Vagina (tissue), 2 donors: ENCODE measurements at places on chromosomes 4 and X.

- H3K36me3 ChIP-seq: no peaks in the 10 kb centered on the region
- H3K4me1 ChIP-seq: no peaks in the 10 kb centered on the region
- no peak overlapping the region for H3K27ac ChIP-seq
- no peak for DNase-seq
Observed at GRCh38 chr4:169110633-169111032, 100.6 kb upstream of the CBR4 start.

DNA sequence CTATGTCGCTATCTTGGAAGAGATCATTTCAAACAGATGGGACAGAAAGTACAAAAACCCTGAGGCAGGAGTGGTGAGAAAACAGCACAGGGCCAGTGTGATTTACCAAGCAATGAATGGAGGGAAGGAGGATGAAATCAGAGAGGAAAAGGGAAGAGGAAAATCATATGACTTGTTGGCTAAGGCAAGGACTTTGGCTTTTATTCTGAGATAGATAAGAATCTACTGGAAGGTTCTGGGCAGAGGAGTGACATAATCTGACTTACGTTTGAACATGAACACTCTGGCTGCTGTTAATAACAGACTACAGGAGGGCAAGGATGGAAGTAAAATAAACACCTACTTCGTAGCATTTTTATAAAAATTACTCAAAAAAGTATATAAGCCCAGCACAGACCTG is 207.8 kb upstream of the SLC7A11 start:
- peaks cover 14% of the 10 kb centered on the region for H3K4me1 ChIP-seq
- H3K27ac ChIP-seq: no peak overlapping the region
- H3K27me3 ChIP-seq: no peaks in the 10 kb centered on the region
- DNase-seq: no peak

- DNase-seq: no peak
- H3K4me3 ChIP-seq: no peak overlapping the region
- H3K27ac ChIP-seq: no peak overlapping the region
- peaks cover 24% of the 10 kb centered on the region for H3K4me1 ChIP-seq
- H3K36me3 ChIP-seq: no peaks in the 10 kb centered on the region
- no peaks in the 10 kb centered on the region for H3K27me3 ChIP-seq
Observed at GRCh38 chr4:77007358-77008230, 58.0 kb downstream of the SEPTIN11 start.

DNA sequence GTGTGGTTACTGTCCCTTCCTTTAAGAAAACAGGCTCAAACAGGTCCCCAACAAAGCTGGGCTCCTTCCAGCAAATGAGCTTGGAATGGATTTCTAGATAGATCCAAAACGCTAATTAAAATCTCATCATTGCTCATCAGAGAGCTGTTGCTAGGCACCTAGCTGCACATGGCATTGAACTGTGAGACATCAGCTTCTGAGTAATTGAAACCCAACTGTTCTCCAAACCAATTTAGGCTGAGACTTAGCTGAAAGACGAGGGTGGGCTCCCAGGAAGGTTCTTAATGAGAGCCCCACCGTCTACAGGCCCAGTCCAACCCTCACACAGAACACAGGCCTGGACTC is 59.1 kb downstream of the FAM184B start:
- H3K36me3 ChIP-seq: no peaks in the 10 kb centered on the region
- no peaks in the 10 kb centered on the region for H3K4me1 ChIP-seq
- H3K4me3 ChIP-seq: no peak overlapping the region
- DNase-seq: no peak

DNA sequence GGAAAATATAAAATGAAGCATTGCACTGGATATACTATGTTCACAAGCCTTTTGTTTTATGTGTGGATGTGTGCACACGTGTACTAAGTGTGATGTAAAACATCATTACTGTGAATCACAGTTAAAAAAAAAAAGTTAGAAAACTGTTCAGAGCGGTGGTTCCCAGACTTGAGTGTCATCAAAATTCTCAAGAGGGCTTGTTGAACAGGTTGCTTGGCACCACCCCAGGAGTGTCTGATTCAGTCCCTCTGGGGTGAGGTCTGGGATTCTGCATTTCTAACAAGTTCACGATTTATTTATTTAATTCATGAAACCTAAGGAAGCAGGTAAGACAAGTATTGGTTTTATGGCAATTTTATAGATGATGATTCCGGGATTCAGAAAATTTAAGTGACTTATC is 1.8 kb downstream of the CENPU start:
- peak overlapping the region; percentile 44 for H3K27ac ChIP-seq
- no peaks in the 10 kb centered on the region for H3K36me3 ChIP-seq

GRCh38 chr4:158970812-158971211 is 132.1 kb upstream of the RAPGEF2 start:
- H3K36me3 ChIP-seq: no peaks in the 10 kb centered on the region
- no peak for DNase-seq
- no peaks in the 10 kb centered on the region for H3K4me1 ChIP-seq
- no peak overlapping the region for H3K27ac ChIP-seq
- no peaks in the 10 kb centered on the region for H3K27me3 ChIP-seq

DNA sequence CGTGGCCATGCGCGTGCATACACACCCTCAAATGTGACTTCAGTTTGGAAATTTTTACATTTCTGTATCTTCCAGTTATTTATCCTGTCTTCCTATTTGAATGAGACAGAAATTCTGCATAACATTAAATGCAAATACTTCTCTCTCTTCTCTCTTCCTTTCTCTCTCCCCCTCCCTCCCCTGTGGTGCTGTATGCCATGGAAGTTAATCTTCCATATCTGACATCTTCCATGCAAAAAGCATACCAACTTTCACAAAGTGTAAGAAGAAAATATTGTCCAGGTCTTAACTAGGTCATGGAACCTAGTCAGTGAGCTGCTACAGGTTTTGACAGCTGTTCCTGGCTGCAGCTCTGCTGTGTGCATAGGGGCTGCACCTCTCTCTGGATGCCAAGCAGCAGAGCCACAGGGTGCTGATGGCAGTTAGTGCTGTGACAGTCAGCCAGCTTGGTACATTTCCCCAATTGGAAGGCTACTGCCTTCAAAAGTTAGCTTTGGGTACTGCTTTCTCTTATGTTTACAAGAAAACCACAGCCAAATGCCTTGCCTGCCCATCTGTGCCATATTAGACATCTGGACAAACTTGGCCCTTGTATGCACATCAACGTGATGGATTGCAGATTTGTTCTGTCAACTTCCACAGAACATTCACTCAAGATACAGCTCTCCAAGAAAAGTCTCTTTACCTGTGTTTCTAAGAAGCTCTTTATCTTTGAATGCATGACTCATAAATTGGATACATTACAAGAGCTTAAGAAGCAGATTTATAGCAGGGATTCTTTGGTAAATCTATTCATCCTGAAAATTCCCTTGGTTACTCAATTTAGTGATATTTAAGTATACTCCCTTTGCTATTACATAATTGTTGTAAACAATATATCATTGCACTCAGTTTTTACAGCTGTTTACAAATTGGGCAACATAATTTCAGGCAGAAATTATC is 623.8 kb downstream of the EPHA5 start:
- H3K4me3 ChIP-seq: no peak overlapping the region
- no peaks in the 10 kb centered on the region for H3K27me3 ChIP-seq
- no peak overlapping the region for H3K27ac ChIP-seq
- H3K36me3 ChIP-seq: no peaks in the 10 kb centered on the region
- DNase-seq: no peak

- no peaks in the 10 kb centered on the region for H3K27me3 ChIP-seq
- H3K27ac ChIP-seq: no peak overlapping the region
- no peak overlapping the region for H3K4me3 ChIP-seq
- no peaks in the 10 kb centered on the region for H3K4me1 ChIP-seq
- no peak for DNase-seq
Observed at GRCh38 chrX:44099366-44099765, 126.2 kb upstream of the NDP start.

GRCh38 chrX:24607616-24608015 is 39.5 kb downstream of the PCYT1B start:
- no peak for DNase-seq
- H3K27ac ChIP-seq: no peak overlapping the region
- no peaks in the 10 kb centered on the region for H3K4me1 ChIP-seq
- H3K36me3 ChIP-seq: no peaks in the 10 kb centered on the region
- no peak overlapping the region for H3K4me3 ChIP-seq

- no peaks in the 10 kb centered on the region for H3K36me3 ChIP-seq
- no peak for DNase-seq
- no peaks in the 10 kb centered on the region for H3K4me1 ChIP-seq
- no peak overlapping the region for H3K27ac ChIP-seq
- no peaks in the 10 kb centered on the region for H3K27me3 ChIP-seq
Observed at GRCh38 chr4:141413366-141413765, 192.7 kb downstream of the ZNF330 start.

GRCh38 chr4:144504883-144505282 is 141.1 kb upstream of the HHIP start:
- H3K4me1 ChIP-seq: no peaks in the 10 kb centered on the region
- no peak overlapping the region for H3K27ac ChIP-seq
- no peaks in the 10 kb centered on the region for H3K36me3 ChIP-seq
- DNase-seq: no peak
- H3K4me3 ChIP-seq: no peak overlapping the region

DNA sequence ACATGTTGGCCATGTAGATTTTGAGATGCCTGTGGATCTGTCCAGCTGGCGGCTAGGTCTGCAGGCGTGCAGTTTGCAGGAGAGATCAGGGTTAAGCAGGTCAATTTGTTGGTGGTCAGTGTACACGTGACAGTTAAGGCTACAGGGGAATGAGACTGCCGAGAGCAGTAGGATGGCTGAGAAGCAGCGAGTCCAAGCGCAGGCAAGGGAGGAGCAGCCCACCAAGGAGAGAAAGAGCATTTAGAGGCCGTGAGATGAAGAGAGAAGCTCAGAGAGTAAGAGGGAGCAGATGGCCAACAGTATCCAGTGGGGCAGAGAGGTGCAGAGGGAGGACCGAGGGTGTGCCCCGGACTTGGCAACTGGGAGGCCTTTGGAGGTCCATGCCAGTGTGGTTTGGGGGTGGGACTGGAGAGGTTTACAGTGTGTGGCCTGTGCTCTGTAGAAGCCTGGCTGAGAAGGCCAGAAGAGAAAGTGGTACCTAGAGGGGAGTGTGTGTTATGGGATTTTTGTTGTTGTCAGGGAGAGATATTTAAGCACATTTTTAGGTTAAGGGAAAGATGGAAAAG is 18.4 kb downstream of the SNX25 start:
- DNase-seq: no peak
- H3K27me3 ChIP-seq: no peaks in the 10 kb centered on the region
- H3K36me3 ChIP-seq: no peaks in the 10 kb centered on the region
- H3K4me1 ChIP-seq: no peaks in the 10 kb centered on the region

DNA sequence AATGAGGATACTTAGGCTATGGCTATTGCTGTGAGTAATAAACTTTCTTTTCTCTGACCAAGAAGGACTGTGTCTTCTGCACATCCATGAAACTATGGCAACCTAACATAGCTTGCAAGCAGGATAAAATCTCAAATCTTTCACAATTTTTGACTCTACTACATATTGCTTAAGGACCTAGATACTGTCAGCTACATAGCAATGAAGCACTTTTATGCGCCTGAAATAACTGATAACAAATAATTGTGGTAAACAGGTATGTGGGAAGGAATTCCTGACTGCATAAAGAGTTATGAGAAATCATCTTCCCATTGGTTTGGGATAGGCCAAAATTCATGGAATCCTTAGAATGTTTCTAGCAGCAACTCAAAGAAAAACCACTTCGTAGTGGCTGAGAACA is 41.2 kb upstream of the PDGFC start:
- no peak for DNase-seq
- H3K27ac ChIP-seq: no peak overlapping the region
- H3K27me3 ChIP-seq: no peaks in the 10 kb centered on the region
- H3K36me3 ChIP-seq: no peaks in the 10 kb centered on the region
- H3K4me3 ChIP-seq: no peak overlapping the region

DNA sequence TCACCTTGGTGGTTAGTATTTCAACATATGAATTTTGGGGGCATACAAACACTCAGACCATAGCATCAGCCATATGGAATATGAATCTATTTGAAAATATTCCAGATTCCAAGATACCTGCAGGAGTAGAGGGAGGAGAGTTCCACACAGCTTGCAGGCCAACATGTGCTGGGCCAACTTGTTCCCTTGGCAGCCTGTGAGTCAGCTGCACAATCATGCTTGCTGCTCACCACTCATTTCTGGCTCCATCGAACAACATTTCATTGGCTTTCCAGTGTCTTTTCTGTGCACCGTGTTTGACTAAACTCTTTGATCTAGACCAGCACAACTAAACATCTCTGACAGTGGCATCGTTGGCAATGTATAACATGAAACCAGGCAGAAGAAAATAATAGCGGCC is 282.5 kb upstream of the RASGEF1B start:
- H3K27me3 ChIP-seq: no peaks in the 10 kb centered on the region
- H3K4me3 ChIP-seq: no peak overlapping the region

GRCh38 chrX:48937054-48937907 is 18.5 kb upstream of the PIM2 start:
- no peaks in the 10 kb centered on the region for H3K27me3 ChIP-seq
- DNase-seq: no peak
- H3K4me1 ChIP-seq: peaks cover 21% of the 10 kb centered on the region
- H3K4me3 ChIP-seq: no peak overlapping the region
- H3K27ac ChIP-seq: no peak overlapping the region

GRCh38 chr4:21134994-21135393 is 434.7 kb downstream of the PACRGL start:
- no peaks in the 10 kb centered on the region for H3K4me1 ChIP-seq
- no peaks in the 10 kb centered on the region for H3K36me3 ChIP-seq
- no peaks in the 10 kb centered on the region for H3K27me3 ChIP-seq
- H3K27ac ChIP-seq: no peak overlapping the region
- H3K4me3 ChIP-seq: no peak overlapping the region
- DNase-seq: no peak

DNA sequence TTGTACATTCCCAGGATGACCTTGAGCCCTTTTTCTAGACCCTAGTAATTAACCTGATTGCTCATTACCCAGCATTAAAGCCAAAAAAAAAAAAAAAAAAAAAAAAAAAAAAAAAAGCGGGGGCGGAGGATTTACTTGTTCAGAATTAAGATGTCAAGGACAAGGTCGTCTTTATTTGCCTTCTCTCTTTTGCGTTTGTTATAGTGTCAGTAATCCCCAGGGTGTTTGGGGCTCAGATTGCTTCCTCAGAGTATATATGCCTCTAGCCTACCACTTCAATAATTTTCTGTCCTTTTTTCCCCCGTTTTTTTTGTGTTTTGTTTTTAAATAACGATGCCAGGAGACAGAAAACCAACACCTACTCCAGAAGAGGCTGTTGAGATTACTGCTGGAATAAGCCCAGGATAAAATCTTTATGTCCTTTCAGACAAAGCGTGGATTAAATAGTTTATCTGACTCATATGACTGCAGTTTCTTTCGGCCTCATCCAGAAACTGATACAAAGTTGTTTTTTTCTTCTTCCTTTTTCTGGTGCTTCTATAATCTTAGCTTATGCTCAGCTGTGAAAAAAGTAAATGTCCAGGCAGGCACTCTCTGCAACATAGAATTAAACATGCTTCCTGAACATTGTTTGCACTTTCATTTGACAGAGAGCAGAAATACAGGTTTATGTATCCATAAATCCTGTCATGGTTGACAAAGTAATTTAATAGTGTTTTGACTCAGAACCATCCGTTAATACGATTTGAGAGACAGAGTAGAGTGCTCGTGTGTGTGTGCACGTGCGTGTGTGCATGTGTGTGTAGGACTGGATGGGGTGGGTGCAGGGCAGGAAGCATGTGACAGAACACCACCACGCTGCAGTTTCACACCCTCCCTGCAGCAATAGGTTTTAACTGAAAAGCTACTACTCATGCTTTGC is 138.6 kb downstream of the AFF1 start:
- no peaks in the 10 kb centered on the region for H3K36me3 ChIP-seq
- peaks cover 90% of the 10 kb centered on the region for H3K4me1 ChIP-seq
- H3K4me3 ChIP-seq: no peak overlapping the region
- DNase-seq: no peak
- H3K27ac ChIP-seq: peak overlapping the region; percentile 43
